ENCODE measurements at places on chromosomes 7 and 10.

DNA sequence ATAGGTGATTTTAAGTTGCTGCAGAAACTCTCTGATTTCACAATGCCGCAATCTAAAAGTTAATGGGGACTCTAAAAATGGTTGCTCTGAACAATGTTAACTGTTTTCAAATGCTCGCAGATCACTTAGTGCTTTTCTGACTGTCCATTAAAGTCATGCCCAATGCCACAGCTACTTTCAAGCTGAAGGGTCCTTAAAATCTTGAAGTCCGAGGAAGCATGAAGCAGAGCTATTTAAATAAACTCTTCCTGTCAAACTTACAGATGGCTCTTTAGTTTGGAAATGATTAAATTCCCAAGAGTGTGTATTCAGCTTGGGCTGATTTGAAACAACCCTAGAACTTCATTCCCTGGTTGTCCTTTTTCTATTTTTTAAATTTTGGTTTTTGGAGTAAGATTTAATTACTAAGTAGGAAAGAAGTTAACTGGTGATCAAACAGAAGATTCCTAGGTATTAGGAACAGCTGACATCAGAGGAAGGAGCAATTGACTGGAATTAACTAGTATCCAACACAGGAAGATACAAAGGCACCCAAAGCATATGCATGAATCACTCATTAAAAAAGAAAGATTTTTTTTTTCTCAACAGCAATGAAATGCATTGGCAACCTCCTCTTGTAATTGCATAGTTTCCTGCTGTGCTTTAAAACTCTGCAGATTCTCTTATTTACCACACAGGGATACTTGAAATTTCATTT, 105.1 kb downstream of the NRP1 start:
- DNase-seq: no peak

DNA sequence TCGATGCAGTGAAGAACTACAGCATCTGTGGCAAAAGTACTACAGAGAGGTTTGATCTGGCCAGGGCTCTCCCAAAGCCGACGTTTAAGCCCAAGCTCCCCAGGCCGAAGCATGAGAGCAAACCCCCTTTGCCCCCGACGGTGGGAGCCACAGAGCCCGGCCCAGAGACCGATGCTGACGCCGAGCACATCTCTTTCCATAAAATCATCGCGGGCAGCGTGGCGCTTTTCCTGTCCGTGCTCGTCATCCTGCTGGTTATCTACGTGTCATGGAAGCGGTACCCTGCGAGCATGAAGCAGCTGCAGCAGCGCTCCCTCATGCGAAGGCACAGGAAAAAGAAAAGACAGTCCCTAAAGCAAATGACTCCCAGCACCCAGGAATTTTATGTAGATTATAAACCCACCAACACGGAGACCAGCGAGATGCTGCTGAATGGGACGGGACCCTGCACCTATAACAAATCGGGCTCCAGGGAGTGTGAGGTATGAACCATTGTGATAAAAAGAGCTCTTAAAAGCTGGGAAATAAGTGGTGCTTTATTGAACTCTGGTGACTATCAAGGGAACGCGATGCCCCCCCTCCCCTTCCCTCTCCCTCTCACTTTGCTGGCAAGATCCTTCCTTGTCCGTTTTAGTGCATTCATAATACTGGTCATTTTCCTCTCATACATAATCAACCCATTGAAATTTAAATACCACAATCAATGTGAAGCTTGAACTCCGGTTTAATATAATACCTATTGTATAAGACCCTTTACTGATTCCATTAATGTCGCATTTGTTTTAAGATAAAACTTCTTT, 2.3 kb downstream of the LRRTM3 start:
- DNase-seq: no peak

GRCh38 chr7:67912437-67912836, 915.8 kb downstream of the TYW1 start:
- no peak for DNase-seq

DNA sequence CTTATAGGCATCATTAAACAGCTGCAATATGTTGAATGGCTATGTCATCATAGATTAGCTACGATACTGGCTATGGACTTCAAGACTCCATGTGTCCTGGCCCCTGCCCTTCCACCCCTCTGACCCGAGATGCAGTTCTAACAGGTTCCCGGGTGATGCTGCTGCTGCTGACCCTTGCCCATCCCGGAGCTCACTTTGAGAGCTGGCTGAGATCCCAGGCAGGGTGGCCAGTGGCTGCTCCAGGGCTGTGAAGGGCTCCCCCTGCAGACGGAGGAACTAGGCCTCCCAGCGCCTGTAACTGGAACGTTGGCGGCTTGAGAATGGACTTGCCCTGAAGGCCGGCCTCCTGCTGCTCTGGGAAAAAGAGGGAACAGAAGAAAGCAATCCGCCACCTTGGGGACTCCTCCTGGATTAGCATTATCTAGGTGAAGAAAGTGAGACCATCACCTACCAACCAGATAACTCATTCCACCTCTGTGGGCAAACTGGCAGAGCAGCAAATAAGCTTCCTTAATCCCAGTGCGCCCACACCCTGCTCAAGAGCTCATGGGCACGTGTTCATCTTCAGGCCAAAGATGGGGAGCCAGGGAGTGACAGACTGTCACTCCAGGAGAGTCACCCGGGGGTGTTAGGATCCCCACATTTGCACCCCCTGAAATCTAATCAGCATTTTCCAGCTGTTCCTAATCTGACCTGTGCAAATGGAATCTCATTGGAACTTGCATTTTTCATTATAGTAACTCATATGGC, 56.8 kb downstream of the PARP12 start:
- no peak for DNase-seq

DNA sequence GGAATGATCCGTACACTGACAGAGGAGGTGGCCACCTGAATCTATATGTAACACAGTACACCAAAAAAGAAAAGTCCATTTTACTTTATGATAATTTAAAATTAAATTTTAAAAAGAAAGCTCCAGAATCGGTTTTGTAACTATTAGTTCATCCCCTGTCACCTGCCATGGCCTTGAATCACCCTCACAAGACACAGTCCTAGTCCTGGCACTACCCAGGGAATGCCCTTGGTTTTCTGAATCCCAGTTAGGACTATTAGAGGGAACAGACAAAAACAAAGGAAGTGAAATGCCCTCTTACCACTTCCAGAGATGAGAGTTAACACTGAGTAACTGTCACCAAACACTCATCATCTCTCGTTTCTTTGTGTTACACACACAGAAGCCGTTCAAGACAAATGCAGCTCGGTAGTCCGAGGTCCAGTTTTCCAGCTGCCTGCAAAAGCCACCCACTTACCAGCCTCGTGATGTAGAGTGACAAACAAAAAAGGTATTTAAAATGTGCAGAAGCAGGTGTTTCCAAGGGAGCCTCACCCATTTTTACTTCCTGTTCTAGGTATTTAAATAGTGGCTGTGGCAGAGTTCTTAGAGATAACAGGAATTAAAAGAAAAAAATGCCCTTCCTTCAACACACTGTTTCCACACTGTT, 6.1 kb downstream of the PTPRN2 start:
- no peak for DNase-seq

- peak; percentile 25 for DNase-seq
Observed at GRCh38 chr10:5512881-5513612, 11.7 kb upstream of the CALML3 start.

DNA sequence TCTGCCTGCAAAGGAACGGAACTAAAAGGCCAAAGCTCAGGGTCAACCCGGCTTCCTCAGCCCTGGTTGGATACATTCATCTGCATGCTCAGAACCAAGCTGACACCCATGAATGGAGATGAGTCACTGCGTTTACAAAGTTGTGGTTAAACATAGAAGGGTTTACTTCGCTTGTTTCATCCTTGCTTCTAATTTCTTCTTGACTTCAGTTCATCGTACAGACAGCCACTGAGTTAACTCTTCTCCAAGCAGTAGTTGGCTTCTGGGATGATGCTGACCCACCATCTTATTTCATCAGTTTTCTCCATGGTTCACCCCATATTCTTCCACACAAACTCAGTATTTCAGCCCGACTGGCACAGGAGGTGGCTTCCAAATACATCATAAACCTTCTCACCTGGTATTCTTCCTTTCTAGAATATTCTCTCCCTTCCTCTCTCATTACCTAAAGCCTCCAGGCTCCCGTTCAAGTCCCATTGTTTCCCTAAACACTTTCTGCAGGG, 166.3 kb upstream of the RNF32 start:
- no peak for DNase-seq

- no peak for DNase-seq
Observed at GRCh38 chr7:36831049-36831448, 106.8 kb upstream of the AOAH start.

- no peak for DNase-seq
Observed at GRCh38 chr7:69799048-69799697, 200.9 kb downstream of the AUTS2 start.

DNA sequence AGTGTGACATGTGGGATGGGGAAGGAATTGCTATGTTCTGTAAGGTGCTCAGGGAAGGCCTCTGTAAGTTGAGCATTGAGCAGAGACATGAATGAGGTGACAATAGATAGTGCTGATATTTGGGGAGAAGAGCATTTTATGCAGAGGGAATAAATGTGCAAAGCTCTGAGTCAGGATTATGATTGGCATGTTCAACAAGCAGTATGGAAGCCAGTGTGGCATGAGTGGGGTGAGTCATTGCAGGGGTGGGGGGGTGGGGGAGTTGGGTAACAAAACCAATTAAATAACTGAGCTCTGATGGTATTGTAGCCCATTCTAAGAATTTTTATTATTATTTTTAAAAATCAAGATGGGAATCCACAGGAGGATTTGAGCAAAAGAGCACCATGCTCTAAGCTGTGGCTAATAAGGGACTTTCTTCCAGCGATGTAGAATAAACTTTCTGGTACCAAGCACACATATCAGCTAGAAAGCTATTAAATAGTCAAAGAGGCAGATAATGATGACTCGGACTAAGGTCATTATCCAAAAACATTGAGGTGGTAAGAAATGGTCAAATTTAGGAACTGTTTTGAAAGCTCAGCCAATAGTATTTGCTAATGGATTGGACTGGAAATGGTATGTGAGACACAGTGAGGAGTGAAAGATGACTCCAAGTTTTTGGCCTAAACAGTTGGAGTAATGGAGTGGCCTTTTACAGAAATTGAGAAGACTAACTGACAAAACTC, 96.4 kb downstream of the PRKG1 start:
- no peak for DNase-seq

DNA sequence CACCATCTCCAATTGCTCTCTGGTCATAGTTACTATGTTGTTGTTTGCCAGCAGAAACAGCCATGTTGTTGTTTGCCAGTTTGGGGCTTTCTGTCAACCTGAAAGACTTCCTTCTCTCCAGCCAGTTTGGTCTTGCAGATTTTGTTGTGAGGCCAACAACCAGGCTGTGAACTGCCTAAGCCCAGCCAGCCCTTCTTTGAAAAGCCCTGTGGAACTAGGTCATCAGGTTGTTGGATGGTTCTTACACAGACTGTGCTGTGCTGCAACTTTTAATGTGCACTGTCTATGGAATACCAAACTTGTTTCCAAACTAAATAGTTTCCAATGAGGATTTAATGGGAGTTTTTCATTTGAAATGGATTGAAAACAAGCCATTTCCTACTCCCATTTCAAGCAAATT, 592.7 kb upstream of the GALNT17 start:
- DNase-seq: no peak

DNA sequence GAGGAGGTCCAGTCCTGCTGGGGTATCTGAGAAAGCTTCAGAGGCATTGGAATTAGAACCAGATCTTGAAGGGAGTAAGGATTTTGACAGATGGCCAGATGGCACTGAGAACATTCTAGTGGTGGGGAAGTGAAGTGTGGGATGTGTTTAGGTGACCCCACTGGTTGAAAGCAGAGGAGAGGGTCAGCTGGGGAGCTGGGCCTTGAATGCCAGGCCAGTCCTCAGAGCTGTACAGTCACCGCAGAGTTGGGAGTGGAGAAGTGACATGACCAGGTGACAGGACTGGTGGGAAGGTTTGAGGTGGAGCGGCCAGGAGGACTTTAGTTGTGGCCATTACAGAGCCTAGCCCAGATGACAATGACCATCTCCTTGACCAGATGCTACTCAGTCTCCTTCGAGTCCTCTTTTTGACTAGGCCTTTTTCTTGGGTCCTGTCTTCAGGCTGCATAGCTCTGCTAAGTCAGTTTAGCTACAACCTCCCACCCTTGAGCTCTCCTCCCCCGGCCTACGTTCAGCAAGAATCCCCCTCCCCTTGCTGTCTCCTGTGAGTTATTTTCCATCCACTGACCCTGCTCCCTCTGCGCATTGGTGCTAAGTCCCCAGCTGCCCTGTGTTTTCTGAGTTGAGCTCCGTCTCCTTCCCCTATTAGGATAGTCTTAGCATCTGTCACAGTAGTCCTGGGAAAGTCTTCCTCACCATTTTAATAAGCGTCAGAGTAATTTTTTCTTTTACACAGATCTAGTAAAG, 56.3 kb downstream of the CCNY start:
- DNase-seq: no peak

DNA sequence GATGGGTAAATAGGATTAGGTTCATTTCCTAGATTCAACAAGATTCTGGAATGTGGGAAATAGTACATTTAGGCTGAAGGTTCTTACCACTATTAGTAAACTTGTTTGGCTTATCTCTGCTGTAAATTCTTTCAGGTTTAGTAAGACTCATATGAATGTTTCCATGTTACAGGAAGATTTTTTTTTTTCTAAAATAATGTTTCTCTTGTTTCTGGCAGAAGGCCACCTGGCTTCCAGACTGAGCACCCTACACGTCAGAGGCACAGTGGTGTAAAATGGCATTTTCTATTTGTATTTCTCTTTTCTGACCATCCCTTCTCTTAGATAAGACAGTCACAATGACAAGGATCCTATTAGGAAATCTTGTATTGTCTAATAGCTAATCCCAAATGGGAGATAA, 22.7 kb upstream of the AASS start:
- DNase-seq: no peak

DNA sequence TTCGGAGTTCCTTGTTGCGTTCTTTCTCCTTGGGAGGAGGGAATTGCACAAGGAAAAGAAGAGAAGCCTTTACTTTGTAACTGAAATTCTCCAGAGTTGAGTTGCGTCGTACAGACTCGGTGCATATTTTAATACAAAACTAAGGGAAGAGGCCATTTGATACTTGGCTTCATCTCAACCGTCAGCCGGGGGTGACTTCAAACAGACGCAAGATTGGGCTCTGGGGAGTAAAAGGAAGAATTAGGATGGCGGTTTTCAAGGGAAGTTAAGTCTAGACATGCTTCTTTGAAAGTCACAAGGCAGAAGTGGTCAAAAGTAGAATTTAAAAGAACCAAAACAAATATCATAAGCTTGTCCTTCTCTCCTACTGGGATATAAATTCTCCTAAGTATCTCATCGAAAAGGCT, 1.6 kb downstream of the PRR15 start:
- no peak for DNase-seq

DNA sequence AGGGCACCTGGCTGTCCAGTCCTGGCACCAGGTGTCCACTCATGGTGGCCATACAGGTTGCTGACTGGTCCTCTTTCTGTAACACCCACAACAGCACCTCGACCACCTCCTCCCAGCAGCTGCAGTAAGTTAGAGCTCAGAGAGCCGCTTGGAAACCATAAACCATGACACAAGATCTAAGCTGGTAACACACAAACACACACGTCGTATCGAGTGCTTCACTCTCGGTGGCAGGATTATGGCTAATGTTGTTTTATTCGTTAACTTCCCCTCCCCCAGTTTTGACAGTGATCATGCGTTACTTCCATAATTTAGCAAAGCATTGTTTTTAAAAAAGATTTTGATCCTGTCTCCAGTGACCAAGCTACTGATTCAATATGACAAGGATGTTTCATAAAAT, 59.7 kb downstream of the CAMK2B start:
- no peak for DNase-seq

GRCh38 chr10:29063806-29064644, 224.8 kb upstream of the LYZL1 start:
- DNase-seq: no peak

- DNase-seq: no peak
Observed at GRCh38 chr10:79022565-79023230, 46.1 kb upstream of the ZMIZ1 start.
